Mucosa of gallbladder (tissue), 1 donor: ENCODE measurements at places on chromosomes 12 and 14.

DNA sequence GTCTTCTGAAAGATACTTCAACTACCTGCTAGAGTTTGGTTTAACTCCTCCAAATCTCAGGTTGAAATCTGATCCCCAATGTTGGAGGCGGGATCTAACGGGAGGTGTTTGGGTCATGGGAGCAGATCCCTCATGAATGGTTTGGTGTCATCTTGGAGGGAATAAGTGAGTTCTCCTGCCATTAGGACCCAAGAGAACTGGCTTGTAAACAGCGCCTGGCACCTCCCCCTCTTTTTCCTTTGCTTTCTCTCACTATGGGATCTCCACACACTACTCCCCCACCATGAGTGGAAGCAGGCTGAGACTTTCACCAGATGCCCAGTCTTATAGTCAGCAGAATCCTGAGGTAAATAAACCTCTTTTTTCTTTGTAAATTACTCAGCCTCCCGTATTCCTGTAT is 2.5 kb downstream of the CNIH1 start:
- no peak for DNase-seq

DNA sequence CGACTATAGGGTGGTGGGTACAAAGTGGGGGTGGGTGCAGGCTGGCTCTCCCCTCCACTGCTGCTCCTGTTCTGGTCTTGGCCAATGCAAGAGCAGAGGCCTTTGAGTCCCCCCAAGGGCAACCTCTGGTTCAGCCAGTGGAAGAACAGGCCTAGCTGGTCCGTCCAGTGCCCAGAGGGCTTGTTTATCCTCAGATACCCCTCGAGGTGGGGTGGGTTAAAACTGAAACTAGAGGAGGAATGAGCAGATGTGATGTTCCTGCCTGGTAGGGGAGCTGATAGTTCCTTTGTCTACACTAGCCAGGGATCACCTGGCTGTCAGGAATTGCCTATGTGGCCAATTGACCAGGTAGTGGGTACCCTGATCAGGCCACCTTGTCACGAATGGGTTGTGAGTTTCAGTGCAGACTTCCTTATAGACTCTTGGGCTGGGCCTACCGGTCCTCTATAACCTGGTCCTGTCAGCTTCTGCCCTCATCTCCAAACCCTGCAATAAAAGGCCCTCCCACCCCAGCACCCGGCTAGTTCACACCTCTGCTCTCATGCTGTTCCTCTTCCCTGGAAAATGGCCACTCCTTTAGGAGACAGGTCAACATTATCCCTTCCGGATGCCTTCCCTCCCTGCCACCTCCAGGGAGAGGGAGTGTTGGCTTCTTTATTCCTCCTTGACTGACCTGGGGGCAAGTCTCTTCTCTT is 10.7 kb upstream of the HSP90AA1 start:
- DNase-seq, result no peak

- peak; percentile 77 for DNase-seq
Observed at GRCh38 chr12:52213564-52214420, 19.3 kb upstream of the KRT7 start.

DNA sequence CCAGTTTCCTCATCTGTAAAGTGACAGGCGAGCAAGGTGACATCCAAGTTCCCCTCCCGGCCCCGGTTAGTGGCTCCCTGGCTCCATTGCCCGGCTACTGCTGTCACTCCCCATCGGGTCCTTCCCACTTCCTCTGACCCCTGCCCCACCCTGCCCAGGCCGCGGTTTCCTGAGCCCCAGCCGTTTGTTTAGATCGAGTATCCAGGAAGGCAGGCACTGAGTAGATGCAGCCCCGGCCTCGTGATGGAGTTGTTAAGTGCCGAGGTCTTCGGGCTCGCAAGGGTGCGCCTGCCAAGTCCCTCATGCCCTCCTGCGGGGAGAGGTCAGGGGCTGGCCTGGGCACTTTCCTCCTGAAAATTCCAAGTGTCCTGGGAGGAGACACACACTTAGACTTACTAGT is 55.4 kb downstream of the TEAD4 start:
- no peak for DNase-seq

- no peak for DNase-seq
Observed at GRCh38 chr14:63398952-63399351, 80.2 kb upstream of the GPHB5 start.

DNA sequence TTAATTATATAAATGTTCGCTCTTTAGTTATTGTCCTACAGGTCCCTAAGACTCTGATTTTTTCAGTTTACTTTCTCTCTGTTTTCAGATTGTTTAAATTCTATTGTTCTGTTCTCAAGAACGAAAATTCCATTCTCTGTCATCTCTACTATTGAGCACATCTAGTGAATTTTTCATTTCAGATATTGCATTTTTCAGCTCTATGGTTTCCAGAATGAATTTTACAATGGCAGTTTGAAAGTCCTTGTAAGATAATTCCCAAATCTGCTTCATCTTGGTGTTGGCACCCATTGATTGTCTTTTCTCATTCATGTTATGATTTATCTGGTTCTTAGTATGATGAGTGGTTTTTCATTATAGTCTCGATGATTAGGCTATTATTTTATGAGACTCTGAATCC is 519.6 kb upstream of the LRFN5 start:
- no peak for DNase-seq

- no peak for DNase-seq
Observed at GRCh38 chr14:88835661-88836060, 11.2 kb downstream of the TTC8 start.

DNA sequence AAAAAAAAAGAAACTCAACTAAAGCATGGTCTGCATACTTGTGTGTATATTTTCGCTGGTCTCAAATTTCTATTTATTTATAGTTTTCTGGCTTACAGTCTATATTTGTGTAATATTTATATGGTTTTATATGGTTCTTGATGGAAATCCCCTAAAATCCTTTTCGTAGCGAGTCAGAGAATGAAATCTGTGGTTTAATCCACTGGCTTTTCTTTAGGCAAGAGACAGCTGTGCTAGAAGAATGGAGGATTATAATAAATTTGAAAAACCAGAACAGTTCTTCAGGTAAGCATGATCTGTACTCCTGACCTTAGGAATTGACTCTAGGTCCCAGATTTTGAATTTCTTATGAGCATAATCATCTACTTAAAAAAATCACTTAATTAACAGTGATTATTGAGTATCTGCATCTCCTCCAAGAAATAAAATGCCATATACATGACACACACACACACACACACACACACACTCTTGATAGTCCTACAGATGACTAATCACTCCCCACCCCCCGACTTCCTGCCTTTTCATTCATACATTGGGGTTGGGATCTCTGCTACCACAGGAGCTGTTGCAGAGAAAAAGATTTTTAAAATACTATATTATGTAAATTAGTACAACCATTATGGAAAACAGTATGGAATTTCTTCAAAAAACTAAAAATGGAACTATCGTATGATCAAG is 113.4 kb downstream of the CRADD start:
- no peak for DNase-seq

- DNase-seq, result peak; percentile 34
Observed at GRCh38 chr12:48925304-48926011, at the start of gene FKBP11. FKBP11 (minus strand) TSS chr12:48925492; CDS start chr12:48925428, 64 bp downstream.

DNA sequence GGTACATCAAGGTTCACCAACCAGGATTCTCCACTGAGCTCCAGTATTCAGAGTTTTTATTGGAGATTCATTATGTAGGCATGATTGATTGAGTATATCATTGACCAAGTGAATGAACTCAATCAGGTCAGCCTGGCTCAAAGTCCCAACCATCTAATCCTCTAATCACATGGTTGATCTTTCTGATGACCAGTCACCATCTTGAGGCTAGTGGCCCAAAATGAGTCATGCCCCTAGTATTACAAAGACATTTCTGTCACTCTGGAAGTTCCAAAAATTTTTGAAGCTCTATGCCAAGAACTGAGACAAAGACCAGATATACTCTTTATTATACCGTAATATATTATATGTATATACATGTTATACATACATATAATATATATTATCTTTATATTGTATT is 75.9 kb upstream of the ATF7IP start:
- DNase-seq, result no peak

- DNase-seq, result no peak
Observed at GRCh38 chr14:52222901-52223300, 44.6 kb upstream of the PTGDR start.

- no peak for DNase-seq
Observed at GRCh38 chr14:60819575-60819974, 85.0 kb downstream of the MNAT1 start.

DNA sequence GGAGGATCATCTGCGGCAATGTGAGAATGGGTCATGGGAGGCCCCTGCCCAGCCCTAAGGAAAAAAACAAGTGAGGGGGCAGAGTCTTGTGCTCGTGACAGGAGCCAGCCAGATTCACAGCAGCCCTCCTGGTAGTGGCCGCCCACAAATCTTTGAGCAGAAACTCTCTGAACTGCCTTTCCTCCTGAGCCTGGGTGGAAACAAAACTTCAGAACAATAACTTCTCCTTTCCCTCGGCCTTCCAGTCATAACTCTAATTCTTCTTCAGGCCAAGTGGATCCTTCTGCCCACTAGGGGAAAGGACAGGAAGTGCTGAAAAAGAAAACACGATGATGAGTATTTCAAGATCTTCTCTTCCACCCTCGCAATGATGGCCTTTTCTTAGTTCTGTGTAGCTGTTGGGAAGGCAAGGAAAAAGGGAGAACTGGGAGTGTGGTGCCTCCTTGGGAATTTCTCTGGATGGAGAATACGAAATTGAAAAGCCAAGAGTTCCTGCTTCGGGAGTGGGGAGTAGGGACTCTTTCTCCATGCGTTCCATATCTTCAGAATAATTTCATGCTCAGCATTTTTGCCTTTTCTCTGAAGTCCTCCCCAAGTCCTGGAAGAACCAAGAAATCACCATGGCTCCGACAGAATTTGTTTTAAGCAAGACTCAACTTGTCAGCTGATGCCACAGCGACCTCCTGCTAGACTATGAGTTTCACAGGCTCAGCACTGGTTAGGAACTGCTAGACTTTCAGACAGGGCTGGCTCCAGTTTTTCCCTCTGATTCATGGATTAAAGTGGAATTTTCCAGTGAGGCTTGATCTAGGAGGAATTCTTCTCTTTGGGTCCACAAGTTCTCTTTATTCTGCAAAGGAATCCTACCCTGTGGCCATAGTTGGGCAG is 188.9 kb downstream of the CAND1 start:
- DNase-seq, result no peak

DNA sequence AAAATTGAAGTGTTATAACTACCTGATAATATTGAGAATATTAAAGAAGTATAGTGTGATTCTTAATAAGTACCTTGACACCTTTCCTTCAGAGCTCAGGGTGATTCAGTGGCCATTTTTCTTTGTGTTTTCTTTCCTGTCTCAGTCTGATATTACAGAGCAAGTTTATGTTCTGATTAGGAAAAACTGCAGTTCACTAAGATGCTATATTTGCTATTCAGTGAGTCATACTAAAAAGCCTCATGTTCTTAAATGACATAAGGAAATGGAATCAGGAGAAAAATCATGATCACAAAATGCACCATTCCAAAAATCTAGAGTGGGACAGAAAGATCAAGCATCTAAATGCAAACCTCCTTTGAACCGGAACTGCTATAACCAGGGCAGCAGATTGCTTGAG is 390.6 kb upstream of the ATP2B1 start:
- DNase-seq, result no peak

GRCh38 chr14:101400830-101401229 is 160.5 kb upstream of the DIO3 start:
- DNase-seq, result no peak

DNA sequence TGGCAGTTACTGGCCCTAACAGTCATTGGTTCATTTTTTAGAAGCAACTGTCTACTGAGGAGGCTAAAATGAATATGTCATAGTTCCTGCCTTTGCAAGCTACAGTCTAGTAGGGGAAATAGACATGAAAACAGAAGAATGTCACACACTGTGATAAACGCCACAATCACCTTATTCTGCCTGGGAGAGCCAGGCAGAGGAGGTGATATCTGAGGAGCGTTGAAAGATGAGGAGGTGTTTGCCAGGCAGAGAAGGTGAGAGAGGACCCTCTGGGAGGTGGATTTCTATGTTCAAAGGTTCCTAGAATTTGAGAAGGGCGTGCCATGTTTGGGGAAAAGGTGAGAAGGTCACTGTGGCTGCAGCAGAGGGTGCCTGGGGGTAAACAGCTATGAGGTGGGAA is 185.7 kb downstream of the PAX9 start:
- no peak for DNase-seq

DNA sequence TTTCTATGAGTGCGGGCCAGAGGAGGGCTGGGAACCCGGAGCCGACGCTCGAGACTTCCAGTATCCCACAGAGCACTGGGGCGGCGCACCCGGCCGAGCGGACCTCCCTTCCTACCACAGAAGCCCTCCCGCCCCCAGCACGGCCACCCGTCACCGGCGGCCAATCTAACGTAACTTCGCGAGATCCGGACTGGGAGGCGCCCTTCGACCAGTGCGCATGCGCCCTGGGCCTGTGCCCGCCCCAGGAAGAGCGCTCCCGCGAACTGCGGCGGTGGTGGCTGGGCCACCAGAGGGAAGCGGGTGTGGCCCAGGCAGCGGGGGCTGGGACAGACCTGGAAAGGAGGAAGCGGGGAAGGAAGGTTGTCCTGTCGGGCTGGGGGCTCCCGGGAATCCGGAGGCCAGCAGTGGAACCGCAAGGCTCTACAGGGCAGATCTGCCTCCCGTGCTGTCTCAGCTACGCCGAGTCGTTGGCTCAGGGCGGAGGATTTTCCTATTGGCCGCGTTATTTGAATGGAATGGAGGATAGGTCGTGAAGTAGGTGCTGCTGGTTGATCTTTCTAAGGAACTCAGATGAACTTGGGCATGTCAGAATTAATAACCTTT is at the start of gene PPP1R12A:
Gene PPP1R12A (minus strand): TSS at position 77 of the 603 bp plus-strand sequence. CDS start 166 bp downstream, outside the sequence.
- DNase-seq, result peak; percentile 97

GRCh38 chr12:64707362-64707761 is 51.8 kb downstream of the GNS start:
- no peak for DNase-seq

DNA sequence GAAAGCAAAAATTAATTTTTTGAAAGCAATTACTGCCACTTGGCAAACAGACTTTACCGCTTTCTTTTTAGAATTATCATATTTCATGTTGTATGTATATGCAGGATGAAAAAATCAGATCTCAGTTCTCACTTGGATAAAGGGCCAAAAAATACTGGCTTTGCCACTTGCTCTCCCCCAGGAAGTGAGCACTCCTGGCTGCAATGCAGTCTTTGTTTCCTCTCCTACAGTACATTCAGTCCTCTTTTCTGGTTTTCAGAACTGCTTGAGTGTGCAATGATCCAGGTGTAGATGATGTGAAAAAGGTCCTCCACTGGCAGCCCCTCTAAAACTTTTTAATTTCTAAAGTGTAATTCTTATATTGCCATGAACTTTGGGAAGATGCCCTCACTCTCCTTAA is 183.4 kb downstream of the SLC25A21 start:
- DNase-seq, result no peak

DNA sequence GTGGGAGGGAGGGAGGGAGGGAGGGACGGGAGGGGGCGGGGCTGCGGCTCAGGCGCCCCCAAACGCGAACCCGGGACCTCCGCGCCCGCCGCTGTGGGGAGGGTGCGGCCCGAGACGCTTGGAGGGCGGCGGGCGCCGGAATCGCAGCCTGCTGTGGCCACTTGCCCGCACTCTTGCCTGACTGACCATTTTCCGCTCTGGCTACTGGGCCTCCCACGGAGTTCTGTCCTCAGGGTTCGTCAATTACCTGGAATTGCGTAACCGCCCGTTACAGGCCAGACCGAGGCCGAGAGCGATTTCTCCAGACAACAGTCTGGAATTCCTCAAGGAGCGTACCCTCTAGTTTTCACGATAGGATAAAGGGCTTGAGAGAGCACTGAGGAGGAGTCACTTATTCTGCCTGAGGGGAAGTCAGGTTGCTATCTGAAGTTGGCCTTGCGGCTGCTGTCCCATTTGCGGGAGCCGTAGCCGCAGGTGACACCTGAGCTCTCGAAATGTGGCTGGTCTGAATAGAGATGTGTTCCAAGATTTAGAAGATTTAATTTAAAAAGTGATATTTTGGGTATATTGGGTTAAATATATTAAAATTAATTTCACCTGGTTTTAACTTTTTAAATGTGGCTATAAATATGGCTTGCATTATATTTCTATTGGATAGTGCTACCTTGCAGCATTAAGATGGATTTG is 446 bp upstream of the ZNF641 start:
- peak; percentile 83 for DNase-seq
